ENCODE measurements at places on chromosomes 4 and X.

DNA sequence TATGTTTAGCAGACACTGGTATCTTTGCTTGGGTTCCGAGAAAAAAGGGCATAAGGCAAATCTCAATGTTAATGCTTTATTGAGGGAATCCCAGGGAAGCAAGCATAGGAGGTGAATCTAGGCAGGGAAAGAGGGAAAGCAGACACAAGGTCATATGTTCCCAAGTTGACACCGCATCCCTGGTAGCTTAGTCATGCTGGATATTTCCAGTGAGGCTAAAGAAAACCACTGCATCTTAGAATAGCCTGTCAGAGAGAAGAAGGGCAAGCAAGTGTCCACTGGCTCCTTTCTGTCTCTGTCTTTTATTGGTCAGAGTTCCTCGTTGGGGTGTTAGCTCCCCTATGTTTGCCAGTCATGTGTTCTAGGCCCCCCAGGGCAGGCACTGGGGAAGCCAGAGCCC lies 104.7 kb downstream of the NKX6-1 start:
- H3K4me1 ChIP-seq: no peaks in the 10 kb centered on the region
- H3K27ac ChIP-seq: no peak overlapping the region
- no peaks in the 10 kb centered on the region for H3K27me3 ChIP-seq
- H3K36me3 ChIP-seq: no peaks in the 10 kb centered on the region
- H3K4me3 ChIP-seq: no peak overlapping the region

DNA sequence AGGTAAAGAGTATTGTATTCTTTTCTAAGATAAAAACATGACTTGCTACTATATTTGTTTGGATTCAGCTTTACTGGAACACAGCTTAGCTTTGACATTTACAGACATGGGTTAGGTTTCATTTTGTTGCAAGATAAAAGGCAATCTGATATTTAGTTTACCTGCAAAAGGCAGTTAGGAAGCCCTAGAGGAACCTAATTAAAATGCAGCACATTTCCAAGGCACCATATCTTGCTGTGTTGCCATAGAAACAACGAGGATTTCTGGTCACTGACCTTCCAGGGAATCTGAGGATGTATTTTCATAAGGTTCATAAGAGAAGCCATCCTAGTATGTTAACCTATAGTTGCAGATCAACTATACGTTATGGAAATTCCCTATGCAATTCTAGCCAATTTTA lies 116.0 kb downstream of the SNCA start:
- H3K36me3 ChIP-seq: no peaks in the 10 kb centered on the region
- DNase-seq: no peak
- no peaks in the 10 kb centered on the region for H3K4me1 ChIP-seq
- no peak overlapping the region for H3K27ac ChIP-seq

DNA sequence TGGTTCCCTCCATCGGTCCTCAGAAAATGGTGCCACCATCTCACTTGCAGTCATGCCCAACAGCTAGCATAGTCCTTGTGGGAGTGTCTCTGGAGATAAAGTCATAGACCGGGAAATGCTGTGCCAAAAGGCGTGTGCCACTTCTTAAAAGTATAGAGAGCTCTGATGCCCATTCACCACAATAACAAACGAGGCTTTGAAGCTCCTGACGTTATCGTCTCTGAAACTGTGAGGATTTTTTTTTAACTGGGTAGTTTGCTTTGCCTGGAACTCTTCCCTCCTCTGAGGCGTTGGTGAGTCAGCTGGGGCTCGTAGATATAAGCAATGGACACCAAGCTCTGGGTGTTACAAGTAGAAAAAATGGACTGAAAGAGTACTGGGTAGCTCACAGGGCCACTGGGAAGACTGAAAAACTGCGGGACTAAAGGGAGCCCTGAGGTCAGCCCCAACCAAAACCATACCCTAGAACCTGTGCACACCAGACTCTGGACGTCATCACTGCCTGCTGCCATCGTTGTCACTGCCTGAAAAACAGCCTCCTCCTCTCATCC lies 89.4 kb upstream of the TRIM2 start:
- H3K4me1 ChIP-seq: peaks cover 6% of the 10 kb centered on the region
- no peak for DNase-seq
- no peak overlapping the region for H3K27ac ChIP-seq
- H3K36me3 ChIP-seq: no peaks in the 10 kb centered on the region
- no peak overlapping the region for H3K4me3 ChIP-seq

DNA sequence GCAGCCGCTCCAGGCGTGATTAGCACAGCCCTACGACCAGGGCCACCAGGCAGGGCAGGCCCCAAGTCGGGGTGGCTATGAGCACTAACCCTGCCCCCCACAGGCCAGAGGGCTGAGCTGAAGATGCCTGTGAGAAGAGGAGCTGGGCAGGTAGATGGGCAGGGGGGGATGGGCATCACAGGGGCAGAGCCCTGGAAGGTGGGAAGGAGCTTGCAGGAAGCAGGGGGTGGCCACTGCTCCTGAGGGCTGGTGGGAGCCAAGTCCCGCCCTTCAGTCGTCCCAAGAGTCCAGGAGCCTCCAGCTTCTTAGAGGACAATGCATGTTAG lies 7.3 kb upstream of the MXD4 start:
- peaks cover 7% of the 10 kb centered on the region for H3K4me1 ChIP-seq
- no peaks in the 10 kb centered on the region for H3K36me3 ChIP-seq
- no peaks in the 10 kb centered on the region for H3K27me3 ChIP-seq

DNA sequence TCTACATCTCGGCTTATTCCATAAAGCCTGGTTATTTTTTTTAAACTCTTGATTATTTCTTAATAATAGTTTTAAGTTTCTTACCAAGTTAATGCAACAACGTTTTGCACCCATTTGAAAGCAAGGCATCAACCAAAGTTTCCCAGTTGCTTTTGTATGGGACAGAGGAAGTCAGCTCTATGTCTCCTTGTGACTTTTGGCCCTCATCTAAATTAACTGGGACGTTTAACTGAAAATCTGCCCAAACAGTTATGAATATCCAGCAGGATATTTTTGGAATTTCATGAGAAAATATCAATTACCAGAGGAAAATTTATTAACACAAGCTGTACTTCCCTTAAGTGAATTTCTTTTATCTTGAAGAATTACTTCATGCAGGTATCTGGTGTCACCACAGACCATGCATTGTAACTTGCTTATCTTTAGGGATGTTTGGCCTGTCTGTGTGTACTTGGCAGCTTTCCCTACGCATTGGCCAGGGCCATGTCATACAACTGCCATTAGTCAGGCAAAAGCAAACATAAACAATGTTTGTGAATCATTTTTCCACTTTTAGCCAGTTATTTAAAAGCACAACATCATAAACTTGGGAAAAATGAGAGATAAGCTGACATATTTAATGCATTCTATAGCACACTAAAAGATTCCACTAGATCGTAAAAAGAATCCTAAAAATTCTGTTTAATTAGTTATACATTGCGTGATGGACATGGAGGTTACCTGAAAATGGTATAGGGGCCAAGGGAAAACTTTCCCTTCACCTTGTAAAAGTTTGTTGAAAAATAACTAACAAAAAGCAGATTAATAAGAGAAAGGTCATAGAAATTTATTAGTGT lies 101.4 kb upstream of the PDE5A start:
- no peaks in the 10 kb centered on the region for H3K36me3 ChIP-seq
- no peak overlapping the region for H3K4me3 ChIP-seq
- DNase-seq: no peak
- H3K4me1 ChIP-seq: no peaks in the 10 kb centered on the region

DNA sequence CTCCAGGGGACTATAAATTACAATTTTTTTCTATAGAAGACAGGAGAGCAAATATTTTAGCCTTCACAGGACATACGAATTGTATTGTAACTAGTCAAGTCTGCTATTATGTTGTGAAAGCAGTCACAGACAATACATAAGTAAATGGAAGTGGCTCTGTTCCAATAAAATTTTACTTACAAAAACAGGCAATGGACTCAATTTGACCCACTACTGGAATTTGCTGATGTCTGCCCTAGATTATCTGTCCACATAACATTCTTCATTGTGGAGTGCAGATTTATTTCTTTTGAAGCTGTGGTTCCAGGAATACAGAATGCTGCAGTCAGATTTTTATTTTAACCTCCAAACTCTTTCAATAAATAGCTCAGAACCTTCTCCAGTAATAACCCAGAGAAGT lies 330.3 kb downstream of the PPP4R3C start:
- no peaks in the 10 kb centered on the region for H3K36me3 ChIP-seq
- H3K4me1 ChIP-seq: no peaks in the 10 kb centered on the region
- no peak overlapping the region for H3K4me3 ChIP-seq

- H3K36me3 ChIP-seq: no peaks in the 10 kb centered on the region
- no peak overlapping the region for H3K27ac ChIP-seq
- DNase-seq: no peak
- H3K27me3 ChIP-seq: no peaks in the 10 kb centered on the region
- H3K4me3 ChIP-seq: no peak overlapping the region
- H3K4me1 ChIP-seq: no peaks in the 10 kb centered on the region
Observed at GRCh38 chr4:119082661-119083060, 53.0 kb upstream of the MYOZ2 start.

GRCh38 chr4:16489226-16489625 lies 263.0 kb upstream of the TAPT1 start:
- no peak overlapping the region for H3K27ac ChIP-seq
- no peak for DNase-seq
- no peaks in the 10 kb centered on the region for H3K36me3 ChIP-seq
- H3K27me3 ChIP-seq: no peaks in the 10 kb centered on the region

DNA sequence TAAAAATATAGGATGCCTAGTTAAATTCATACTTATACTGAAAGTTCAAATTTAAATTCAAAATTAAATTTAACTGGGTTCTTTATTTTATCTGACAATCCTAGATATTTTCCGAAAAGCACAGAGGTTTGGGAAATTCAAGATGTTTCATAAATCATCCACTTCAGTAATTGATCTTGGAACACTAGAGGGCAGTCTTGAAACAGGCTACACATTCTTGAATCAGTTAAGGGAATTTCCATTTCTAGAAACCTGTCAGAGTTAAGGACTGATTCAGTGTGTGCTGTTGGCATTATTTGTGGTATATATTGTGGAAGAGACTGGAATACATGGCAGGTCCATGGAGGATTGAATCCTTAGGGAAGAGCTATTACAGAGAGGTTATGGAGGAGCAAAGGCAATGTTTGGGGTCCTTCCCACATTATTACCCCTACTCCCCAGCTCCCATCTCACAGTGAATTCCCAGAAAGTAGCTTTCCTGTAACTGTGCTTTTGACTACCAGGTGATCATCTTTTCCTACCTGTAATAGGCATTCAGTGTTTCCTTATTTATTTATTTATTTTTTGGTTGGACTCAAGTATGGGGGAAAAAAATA lies 92.9 kb downstream of the EGF start:
- no peak for DNase-seq
- no peaks in the 10 kb centered on the region for H3K36me3 ChIP-seq
- no peaks in the 10 kb centered on the region for H3K27me3 ChIP-seq

- no peak overlapping the region for H3K27ac ChIP-seq
- no peaks in the 10 kb centered on the region for H3K27me3 ChIP-seq
- H3K4me1 ChIP-seq: no peaks in the 10 kb centered on the region
Observed at GRCh38 chr4:151238477-151238876, 38.5 kb upstream of the PRSS48 start.

DNA sequence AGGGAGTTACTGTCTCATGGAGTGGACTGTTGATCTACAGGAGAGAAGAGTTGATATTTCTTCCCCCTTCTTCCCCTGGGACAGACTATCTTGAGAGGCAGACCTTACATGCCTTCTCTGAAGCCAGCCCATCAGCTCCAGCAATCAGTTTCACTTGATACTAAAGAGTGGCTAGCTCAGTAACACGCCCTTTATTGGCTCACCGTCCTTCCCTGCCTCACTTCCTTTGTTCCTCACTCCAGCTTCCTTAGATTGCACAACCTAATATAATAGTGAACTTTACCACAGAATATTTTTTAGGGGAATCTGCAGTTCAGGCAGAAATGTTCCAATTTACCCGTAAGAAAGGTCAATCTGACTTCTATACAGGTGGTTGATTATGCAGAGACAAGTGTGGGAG lies 128.1 kb upstream of the NDP start:
- no peaks in the 10 kb centered on the region for H3K36me3 ChIP-seq
- no peak overlapping the region for H3K4me3 ChIP-seq
- no peaks in the 10 kb centered on the region for H3K27me3 ChIP-seq
- no peak for DNase-seq
- no peaks in the 10 kb centered on the region for H3K4me1 ChIP-seq

DNA sequence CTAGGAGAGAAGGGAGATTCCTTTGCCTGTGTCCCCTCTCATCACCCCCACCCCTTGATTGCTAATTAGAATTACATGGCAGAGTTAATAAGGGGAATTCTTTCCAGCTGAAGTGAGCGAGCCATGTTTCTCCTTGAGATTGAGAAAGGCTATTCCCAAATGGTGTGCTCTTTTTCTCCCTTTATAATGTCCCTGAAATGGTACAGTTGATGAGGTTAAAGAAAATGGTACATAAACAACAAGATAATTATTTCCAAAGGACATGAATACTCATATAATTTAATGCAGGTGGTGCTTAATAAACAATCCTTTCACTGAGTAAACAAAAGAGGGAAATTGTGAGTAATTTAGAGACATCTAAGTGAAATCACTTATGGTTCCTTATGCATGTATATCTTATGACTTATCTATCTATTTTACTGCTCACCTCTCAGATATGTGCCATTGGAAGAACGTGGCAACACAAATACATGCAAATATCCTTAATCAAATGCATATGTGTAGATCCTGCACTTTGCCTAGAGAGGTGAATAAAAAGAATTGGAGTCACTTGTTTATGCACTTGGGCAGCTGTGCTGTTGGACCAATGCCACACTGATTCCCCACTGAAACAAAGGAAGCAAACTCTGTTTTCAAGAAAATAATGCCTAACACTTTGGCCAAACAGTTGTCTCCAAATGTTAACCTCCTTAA lies 106.6 kb upstream of the WDR44 start:
- DNase-seq: no peak
- no peak overlapping the region for H3K27ac ChIP-seq
- H3K4me3 ChIP-seq: no peak overlapping the region
- no peaks in the 10 kb centered on the region for H3K4me1 ChIP-seq
- H3K27me3 ChIP-seq: no peaks in the 10 kb centered on the region

DNA sequence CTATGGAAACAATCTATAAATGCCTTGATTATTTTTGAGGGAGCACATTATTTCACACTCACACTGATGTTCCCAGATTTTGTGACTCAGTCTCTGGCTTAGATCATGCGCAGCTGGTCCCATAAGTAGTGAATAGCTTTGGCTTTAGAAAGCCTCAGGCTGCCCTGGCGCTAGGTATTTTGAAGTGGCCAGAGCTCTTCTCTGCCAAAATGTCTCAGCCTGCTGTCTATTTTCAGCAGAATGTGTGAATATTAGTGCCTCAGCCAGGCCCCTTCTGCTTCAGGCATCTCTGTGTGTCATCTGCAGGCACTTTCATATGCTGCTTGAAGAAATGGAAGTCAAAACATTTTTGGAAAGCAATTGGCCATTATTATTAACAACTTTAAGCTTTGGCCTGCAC lies 931.0 kb upstream of the INTU start:
- H3K36me3 ChIP-seq: no peaks in the 10 kb centered on the region
- peaks cover 5% of the 10 kb centered on the region for H3K4me1 ChIP-seq
- DNase-seq: no peak
- no peak overlapping the region for H3K4me3 ChIP-seq
- no peak overlapping the region for H3K27ac ChIP-seq

GRCh38 chr4:180054291-180054690 lies 2188.9 kb upstream of the TENM3 start:
- DNase-seq: no peak
- no peaks in the 10 kb centered on the region for H3K36me3 ChIP-seq
- peaks cover 36% of the 10 kb centered on the region for H3K27me3 ChIP-seq

GRCh38 chrX:49876750-49877149 lies 2.5 kb upstream of the USP27X start:
- H3K4me1 ChIP-seq: no peaks in the 10 kb centered on the region
- H3K36me3 ChIP-seq: no peaks in the 10 kb centered on the region
- H3K4me3 ChIP-seq: no peak overlapping the region
- DNase-seq: no peak
- no peaks in the 10 kb centered on the region for H3K27me3 ChIP-seq
- no peak overlapping the region for H3K27ac ChIP-seq

- no peaks in the 10 kb centered on the region for H3K36me3 ChIP-seq
- no peaks in the 10 kb centered on the region for H3K4me1 ChIP-seq
- no peaks in the 10 kb centered on the region for H3K27me3 ChIP-seq
- no peak overlapping the region for H3K4me3 ChIP-seq
Observed at GRCh38 chr4:139838811-139839210, 173.2 kb downstream of the MGST2 start.
